ENCODE measurements at places on chromosomes 5 and 9.

DNA sequence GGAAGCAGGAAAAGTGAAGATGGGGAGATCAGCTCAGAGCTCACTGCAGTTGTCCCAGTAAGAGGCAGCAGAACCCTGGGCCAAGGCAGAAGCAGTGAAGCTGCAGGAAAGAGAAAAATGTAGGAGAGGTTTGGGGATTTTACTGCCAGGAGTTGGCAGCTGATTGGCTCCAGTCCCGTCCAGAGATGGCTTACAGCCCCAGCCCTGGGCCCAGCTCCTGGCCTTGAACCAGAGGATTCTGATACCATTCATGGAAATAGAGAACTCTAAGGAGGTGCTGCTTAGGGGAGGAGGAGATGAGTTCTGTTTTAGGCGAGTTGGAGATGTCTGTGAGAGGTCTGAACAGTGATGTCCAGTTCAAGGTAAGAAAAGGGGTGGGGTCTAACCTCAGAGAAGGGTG lies 4.6 kb downstream of the MORN5 start:
- no peak overlapping the region for H3K27ac ChIP-seq
- no peak overlapping the region for H3K4me3 ChIP-seq
- DNase-seq, result no peak
- H3K27me3 ChIP-seq, result no peaks in the 10 kb centered on the region

DNA sequence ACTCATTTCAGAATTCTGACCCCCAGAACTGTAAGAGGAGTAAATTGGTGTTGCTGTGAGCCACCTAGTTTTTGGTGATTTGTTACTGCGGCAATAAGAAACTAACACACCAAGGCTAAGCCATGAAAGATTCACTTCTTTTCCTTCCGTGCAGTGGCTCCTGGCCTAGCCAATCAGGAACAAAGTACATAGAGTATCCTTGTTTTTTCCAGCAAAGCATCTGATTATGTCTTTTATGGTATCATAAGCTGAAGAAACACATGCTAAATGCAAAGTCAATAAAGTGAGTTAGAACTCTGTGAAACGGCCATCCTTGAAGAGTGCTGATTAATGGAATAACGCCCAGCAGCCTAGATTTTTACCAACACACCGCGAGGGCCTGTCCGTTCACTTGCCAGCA lies 11.4 kb downstream of the RNF130 start:
- H3K4me3 ChIP-seq, result no peak overlapping the region
- H3K27ac ChIP-seq, result no peak overlapping the region
- no peaks in the 10 kb centered on the region for H3K4me1 ChIP-seq
- H3K36me3 ChIP-seq, result no peaks in the 10 kb centered on the region

DNA sequence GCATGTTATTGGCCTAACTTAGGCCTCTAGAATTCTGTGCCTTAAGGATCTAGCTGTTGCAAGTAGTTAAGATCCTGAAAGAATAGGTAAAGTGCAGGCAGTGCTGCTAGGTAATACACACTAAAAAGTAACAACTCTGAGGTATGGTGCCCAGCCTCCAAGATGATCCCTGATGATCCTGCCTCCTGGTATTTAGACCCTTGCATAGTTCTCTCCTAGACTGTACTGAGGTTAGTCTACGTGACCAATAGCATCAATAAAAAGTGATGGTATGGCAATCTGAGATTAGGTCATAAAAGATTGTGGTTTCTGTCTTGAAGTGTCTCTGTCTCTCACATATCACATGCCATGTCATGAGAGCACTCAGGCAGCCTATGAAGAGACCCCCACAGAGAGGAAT lies 9.2 kb downstream of the TSTD2 start:
- no peak for DNase-seq
- H3K27me3 ChIP-seq, result no peaks in the 10 kb centered on the region
- H3K36me3 ChIP-seq, result peaks cover 7% of the 10 kb centered on the region
- no peak overlapping the region for H3K4me3 ChIP-seq

- no peak for DNase-seq
- no peak overlapping the region for H3K27ac ChIP-seq
- H3K4me1 ChIP-seq, result no peaks in the 10 kb centered on the region
- no peaks in the 10 kb centered on the region for H3K27me3 ChIP-seq
Observed at GRCh38 chr5:52013523-52013922, 630.3 kb downstream of the ISL1 start.

GRCh38 chr5:74432216-74432615 lies 208.3 kb downstream of the ENC1 start:
- H3K4me3 ChIP-seq, result no peak overlapping the region
- H3K4me1 ChIP-seq, result no peaks in the 10 kb centered on the region
- no peak for DNase-seq
- no peaks in the 10 kb centered on the region for H3K36me3 ChIP-seq
- no peak overlapping the region for H3K27ac ChIP-seq

DNA sequence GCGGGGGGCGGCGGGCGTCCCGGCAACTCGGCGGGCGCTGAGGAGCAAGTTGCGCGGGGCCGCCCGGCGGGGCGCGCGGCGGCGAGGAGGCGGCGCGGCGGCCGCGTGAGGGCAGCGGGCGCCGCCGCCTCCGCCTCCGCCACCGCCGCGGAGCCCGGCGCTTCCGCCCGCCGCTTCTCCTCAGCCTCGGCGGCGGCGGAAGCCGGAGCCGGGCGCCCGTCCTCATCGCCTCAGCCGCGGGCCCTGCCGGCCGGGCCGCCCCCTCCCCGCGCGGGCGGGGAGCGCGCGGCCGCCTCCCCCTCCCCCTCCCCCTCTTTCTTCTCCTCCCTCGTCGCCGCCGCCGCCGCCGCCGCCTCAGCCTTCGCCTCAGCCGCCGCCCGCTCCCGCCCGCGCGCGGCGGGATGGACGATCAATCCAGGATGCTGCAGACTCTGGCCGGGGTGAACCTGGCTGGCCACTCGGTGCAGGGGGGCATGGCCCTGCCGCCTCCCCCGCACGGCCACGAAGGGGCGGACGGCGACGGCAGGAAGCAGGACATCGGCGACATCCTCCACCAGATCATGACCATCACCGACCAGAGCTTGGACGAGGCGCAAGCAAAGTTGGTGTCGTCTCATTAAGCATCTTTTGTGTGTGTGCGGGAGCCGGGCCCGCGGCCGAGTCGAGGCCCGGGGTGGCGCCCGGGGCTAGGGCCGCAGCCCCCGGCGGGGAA lies at the start of gene PBX3:
Gene PBX3, plus strand, starts transcription at position 321 of the 712 bp plus-strand sequence.
- H3K4me1 ChIP-seq, result no peaks in the 10 kb centered on the region
- H3K27ac ChIP-seq, result peak within 1 kb of the TSS; percentile 78
- peak; percentile 87 for DNase-seq
- no peaks in the 10 kb centered on the region for H3K36me3 ChIP-seq
- H3K4me3 ChIP-seq, result peak within 1 kb of the TSS; percentile 99

DNA sequence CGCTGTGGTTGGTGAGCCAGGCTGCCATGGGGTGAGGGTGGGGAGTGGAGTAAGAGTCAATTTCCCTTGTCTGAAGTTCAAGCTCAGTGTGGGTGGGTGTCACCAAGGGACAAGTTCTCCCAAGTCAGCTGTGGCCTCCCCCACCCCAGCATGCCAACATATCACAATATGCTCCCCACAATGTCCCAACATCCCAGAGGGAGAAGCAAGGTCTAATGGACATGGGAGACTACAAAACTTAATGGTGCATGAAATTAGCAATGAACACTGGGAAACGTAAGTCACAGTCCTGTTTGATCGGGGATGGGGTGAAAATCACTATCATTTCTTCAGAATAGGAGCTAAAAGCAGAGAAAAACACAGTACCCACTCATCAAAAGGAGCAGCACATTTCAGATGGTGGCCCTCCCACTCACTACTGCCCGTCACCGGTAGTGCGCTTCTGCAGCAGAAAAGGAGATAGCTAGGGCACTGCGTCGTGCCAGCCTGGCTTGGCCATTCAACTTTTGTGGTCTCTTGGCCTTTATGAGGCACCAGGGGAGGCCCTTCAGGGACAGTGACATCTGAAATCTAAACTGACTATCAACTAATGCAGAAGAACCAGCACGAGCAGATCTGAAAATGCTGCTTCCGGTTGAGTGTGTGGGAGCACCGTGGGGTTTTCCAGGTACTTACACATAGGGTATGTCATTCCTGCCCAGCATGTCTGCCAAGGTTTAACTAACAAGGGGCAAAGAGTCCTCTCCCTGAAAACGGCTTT lies 20.5 kb upstream of the NDFIP1 start:
- no peaks in the 10 kb centered on the region for H3K4me1 ChIP-seq
- no peak for DNase-seq
- H3K4me3 ChIP-seq, result no peak overlapping the region
- no peaks in the 10 kb centered on the region for H3K27me3 ChIP-seq

DNA sequence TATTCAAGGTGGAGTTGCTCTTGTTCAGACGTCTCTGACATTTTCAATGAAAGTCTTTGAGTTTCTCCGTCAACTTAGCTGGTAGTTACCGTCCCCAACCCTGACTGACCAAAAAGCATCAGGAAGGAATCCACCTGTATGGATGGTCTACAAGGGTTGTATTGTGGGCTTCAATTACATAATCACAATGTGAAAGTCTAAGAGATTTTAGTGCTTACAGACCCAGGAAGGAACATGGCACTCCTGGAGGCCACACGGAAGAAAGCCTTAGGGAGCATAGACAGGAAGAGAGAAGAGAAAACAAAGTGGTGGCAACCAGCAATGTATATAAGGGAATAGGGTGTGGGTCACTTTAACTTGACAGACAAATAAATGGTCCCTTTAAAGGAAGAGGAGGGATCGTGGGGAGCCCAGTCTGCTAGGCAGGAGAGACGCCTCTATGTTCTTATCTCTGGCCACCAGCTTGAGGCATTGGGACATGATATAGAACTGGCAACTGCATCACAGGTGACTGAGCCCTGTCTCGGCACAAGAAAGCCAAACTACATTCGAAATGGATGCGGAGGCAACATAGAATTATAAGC lies 80.4 kb downstream of the ALDH7A1 start:
- H3K36me3 ChIP-seq, result no peaks in the 10 kb centered on the region
- no peak overlapping the region for H3K4me3 ChIP-seq
- DNase-seq, result no peak
- H3K27me3 ChIP-seq, result no peaks in the 10 kb centered on the region
- H3K4me1 ChIP-seq, result no peaks in the 10 kb centered on the region
- H3K27ac ChIP-seq, result no peak overlapping the region

GRCh38 chr9:137256362-137256761 lies 1.2 kb downstream of the NELFB start:
- H3K36me3 ChIP-seq, result no peaks in the 10 kb centered on the region
- H3K27ac ChIP-seq, result no peak overlapping the region
- no peaks in the 10 kb centered on the region for H3K4me1 ChIP-seq
- DNase-seq, result no peak
